Caki2 (cell line): ENCODE measurements at places on chromosomes 16 and 17.

DNA sequence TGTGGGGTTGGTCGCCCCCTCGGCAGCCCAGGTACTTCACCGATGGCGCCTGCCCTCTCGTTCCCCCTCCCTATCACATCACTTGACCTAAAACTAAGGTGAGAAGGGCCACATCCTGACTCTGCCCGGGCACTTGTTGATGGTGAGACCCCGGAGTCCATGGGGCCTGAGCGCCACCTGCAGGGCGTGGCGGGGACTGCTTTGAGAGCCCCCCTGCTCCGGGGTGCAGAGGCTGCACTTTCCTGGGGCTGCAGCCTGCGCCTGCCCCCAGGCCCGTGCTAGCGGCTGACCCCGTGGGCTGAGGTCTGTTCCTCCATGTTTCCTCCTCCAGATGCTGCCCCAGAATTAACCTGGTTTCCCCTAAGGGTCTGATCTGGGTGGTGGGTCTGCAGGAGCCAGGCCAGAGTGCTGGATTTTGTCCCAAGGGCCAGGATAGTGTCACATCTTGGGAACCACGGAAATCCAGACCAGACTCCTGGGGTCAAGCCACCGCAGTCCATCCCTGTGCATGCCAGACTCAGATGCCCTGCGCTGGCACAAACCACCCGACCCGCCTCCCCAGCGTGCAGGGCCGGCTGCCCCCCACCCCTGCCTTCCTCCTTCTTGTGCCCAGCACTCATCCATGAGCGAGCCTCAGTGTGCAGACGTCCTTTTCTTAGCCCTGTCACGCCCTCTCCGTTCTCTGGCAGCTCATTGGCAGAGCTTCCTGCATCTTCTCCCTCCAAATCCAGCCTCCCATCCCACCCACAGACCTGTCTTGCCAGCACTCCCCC, 2.7 kb downstream of the NDUFAF8 start:
- DNase-seq: peak; percentile 21

DNA sequence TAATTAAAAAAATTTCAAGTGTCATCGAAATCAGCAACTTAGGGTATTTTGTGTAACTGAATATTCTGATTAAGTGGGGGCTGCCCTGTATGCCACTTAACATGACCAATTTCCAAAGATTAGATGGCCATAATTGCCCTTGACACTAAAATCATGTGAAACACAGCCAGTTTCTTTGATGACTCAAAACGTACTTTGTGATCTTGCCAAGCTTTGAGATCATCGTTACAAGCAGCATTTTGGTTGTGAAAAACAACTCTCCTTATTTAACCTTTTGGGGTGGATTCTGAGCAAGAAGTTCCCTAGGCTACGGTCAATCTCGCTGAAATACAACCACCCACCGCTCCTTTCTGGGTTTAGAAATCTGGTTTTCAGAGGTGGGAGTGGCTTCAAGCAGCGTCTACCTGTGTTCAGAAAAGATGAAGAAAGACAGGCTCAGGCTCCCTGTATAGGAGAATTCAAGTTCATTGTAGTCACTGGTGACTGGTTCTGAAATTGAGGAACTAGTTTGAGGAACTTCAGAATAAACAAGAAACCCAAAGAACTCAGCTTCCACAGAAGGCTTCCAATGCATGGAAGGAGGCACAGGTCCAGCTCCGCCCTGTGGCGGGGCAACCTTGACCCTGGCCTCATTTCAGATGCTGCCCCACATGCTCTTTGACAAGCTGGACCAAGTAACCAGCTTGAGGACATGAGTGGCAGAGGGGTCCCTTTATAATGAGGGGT, 9.4 kb downstream of the MAP3K14 start:
- peak; percentile 52 for DNase-seq

- no peak for DNase-seq
Observed at GRCh38 chr17:40176754-40177110, 538 bp upstream of the RAPGEFL1 start.

DNA sequence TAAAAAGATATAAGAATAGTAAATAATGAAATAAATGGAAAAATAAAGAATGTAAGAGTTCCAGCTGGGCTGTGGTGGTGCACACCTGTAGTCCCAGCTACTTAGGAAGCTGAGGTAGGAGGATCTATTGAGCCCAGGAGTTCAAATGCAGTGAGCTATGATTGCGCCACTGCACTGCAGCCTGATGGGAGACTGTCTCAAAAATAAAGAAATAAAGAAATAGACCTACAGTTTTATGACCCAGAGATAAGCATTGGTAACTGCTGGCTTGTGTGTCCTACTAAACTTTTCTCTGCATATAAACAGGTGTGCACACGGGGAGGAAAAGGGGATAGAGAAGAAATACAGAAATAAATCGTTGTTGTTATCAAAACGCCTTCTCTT, 7.8 kb upstream of the PDP2 start:
- DNase-seq: no peak

GRCh38 chr17:82752371-82753200, 721 bp downstream of the TBCD start:
- DNase-seq: no peak

DNA sequence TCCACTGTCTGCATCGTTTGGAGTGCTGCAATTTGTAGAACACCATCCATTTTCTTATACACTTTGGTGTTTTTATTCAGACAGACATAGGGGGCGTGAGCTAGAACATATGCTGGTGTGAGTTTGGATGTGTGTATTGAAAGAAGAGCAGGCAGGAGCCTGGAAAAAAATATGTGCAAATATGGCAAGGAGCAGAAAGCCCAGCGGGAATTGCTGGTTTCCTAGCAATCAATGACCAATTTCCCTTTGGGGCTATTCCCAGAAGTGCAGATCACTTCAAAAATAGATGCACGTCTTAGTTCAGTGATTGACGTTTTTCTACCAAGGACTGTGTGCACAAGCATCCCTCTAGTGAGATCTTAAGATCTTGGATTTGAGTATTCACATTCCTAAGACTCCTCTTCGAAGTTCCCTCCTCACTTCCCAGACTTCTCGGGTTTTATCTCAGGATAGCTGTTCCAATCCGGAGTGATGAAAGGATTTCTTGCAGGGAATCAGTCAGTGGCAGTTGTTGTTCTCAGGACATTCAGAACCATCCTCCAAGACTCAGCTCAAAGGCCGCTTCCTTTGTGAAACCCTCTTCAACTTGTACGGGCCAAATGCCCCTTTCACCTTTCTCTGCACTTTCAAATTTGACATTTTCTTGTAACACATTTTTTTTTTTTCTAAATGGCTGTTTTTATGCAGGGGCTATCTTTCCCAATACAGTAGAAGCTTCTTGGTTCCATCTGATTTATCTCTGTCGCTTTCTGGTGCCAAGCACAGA, 268.7 kb upstream of the ASIC2 start:
- DNase-seq: no peak

- DNase-seq: no peak
Observed at GRCh38 chr17:41494524-41494923, 4.8 kb upstream of the KRT36 start.

GRCh38 chr16:29729116-29729521, 16.7 kb downstream of the C16orf54 start:
- DNase-seq: peak; percentile 61

DNA sequence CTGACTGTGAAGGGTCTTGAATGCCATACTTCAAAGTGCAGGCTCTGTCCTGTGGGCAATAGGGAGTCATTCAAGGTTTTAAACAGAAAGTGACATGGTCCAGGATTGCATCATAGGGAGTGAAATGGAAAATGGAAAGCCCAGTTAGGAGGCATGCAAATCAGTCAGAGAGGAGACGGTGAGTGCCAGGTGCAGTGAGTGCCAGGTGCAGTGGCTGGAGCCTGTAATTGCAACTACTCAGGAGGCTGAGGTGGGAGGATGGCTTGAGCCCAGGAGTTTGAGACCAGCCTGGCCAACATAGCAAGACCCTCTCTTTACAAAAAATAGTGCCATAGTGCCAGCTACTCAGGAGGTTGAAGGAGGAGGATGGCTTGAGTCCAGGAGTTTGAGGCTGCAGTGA, 35.2 kb upstream of the SIAH1 start:
- DNase-seq: no peak

DNA sequence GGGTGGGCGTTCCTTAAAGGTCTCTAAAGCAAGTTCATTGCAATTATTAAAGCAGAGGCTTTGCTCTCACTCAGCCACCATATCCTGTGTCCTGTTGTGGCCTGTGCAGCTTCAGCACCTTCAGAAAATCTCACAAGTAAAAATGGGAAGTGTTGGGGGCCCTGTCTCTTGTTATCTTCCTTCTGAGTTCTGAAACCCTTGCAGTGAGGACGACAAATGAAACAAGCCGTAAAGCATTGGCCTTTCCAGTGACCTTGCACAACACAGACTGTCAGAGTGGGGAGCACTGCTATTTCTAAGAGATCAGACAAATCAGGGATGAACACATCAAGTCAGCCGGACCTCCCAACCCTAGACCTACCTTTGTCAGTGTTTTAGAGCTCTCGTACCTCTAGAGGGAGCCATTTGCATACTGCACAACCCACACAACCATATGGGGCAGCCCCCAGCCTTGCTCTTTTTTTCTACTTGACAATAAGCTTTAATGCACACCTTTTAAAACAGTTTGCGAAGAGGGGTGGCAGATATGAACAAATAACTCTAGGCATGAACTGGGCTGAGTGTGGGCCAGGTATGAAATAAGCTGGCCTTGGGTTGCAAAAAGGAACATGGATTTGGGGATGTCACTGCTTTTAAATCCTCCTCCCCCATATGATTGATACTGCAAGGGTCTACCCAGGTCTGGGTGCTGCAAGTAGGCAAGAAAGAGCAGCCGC, 89.8 kb downstream of the KATNIP start:
- peak; percentile 61 for DNase-seq

DNA sequence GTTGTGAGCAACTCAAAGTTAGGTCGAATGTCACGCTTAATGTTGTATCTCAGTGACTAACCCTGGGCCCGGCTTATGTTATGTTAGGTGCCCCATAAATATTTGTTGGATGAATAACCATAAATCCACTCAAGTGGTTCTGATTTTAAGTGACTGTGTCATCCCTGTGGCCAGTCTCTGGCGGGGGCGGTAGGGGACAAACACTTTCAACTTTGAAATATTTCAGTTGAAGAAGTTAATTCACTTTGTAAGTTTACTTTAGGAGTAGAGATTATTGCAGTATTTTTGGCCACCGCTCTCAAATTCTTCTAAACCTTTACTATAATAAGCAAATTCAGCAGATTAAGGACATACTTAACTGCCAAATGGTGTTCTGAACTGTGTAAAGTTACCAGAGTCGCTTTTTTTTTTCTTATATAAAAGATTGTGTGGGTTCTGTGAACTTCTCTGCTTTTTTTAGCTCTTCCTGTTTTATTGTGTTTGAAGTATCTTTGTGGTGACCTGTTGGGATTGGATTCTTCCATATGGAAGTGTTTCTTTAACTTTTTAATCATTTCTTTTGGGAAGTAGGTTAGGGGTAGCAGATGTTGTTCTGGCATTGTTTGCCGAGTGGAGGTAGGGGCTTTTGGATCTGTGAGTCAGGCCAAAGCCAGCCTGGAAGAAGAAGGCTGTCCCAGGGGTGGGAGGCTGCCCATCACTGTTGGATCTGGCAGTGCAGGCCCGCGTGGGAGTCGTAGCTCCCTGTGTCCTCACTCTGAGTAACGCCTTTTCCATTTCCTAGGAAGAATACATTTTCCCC, 61.4 kb upstream of the TBX2 start:
- peak; percentile 28 for DNase-seq

- DNase-seq: no peak
Observed at GRCh38 chr17:19747829-19748806, at the start of gene ALDH3A1. Gene ALDH3A1, minus strand, starts transcription at chr17:19748298. Its CDS starts 3,169 bp downstream, at chr17:19745129.

DNA sequence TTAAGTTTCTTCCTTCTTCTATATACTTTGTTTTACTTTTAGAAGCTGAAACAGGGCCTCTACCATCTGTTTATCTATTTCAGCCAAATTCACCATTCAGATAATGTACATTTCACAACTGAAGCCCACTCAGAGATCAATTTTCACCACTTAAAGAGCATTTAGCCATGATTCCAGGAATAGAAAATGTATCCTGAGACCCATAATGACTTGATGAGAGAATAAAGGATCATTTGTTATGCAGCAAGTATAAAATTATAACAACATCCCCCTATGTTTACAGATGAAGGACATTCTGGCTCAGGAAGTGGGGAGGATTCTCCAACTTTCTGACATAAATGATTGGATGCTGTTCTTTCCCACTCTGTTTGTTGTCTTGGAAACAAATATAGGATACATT, 962.1 kb upstream of the EEF2KMT start:
- DNase-seq: no peak

DNA sequence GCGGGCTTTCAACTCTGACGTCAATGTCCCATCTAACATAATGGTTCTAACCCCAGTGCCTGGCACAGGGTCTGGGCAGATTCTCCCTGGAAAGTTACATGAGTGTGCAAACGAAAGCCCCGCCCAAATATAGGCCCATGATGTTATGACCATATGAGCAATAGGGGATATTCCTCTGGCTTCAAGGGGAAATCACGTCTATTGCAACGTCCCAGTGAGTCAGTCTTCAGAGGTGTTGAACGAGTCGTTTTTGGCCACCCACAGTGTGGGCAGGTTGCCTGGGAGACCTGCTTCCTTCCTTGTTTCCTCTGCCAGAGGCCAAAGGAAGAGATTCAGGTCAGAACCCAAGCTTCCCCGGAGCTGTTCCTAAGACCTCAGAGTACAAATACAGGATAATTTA, 30.3 kb downstream of the PIK3R5 start:
- DNase-seq: no peak

GRCh38 chr16:83995754-83996153, 27.7 kb downstream of the NECAB2 start:
- no peak for DNase-seq

GRCh38 chr17:65956814-65957213, 235.1 kb downstream of the CEP112 start:
- DNase-seq: no peak

DNA sequence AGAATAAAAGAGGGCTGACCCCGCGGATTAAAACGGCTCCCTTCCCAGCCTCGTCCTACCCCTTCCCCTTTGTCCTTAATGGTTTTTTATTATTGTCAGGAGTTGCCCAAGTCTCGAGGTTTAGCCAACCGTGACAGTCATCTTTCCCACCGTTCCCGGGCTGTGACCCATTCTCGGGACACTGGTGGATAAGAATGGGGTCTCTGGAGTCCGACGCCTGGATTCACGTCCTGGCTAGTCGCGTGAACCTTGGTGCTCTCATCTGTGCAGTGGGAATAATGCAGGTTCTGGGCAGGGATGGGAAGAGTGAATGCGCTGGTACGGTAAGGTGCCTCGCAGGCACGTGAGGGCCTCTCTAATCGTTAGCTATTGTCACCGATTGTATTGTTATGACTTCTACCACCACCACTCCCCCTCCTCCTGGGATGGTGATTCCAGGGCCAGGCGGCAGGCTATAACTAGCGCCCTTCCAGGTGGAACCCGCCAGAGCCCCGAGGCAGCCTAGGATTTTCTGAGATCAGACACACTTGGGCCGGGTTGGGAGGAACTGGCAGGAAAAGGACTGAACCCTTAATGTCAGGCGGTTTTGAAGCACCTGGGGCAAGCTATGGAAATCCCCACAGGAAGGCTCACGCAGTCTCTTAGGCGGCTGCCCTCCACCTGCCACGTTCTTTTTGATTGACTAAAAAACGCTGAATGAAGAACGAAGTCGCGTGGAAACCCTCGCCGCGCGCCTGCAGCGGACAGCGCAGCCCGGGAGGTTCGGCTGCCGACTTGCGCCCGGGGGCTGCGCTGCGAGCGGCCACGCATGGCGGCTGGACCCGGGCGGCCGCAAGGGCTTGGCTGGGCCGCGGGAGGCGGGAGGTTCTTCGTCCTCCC, 2.7 kb downstream of the HS3ST3B1 start:
- DNase-seq: no peak

GRCh38 chr17:79992649-79993389, 42.9 kb downstream of the TBC1D16 start:
- no peak for DNase-seq
